ENCODE measurements at places on chromosomes 4 and X. TPM values are rescaled to one million over a fixed set of nuclear protein-coding genes. Genes with fewer than 3 reads are reported as not detected.

The ODAPH gene
- total RNA-seq: not detected

The MED28 gene
- total RNA-seq: 16.4 TPM

The SPANXN3 gene
- not detected for total RNA-seq

The FGB gene
- 10,403 TPM for total RNA-seq

- no peak overlapping the region for H3K4me3 ChIP-seq
- H3K4me1 ChIP-seq: no peaks in the 10 kb centered on the region
- H3K36me3 ChIP-seq: no peaks in the 10 kb centered on the region
- no peak overlapping the region for H3K27ac ChIP-seq
- H3K27me3 ChIP-seq: no peaks in the 10 kb centered on the region
These were observed 15.0 kb downstream of the UGT8 start for GRCh38 chr4:114613560-114613959.

DNA sequence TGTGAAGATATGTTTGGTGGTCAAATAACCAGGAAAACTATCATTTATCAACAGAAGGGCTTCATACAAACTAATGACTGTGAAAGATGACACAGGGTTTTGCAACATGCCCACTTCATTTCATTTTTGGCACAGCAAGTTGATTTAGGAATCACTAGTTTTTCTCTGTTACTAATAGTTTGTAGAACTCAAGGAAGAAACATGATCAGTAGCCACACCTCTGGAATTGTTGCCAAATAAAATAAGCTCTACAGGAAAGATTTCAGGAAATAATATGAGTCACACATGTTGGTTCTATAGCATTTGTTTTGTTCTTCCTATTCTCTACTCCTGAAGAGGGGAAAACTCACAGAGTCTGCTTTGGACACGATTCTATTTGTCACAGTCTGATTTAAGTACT lies 255.4 kb downstream of the TLL1 start:
- no peaks in the 10 kb centered on the region for H3K36me3 ChIP-seq
- no peaks in the 10 kb centered on the region for H3K27me3 ChIP-seq
- no peak overlapping the region for H3K27ac ChIP-seq

DNA sequence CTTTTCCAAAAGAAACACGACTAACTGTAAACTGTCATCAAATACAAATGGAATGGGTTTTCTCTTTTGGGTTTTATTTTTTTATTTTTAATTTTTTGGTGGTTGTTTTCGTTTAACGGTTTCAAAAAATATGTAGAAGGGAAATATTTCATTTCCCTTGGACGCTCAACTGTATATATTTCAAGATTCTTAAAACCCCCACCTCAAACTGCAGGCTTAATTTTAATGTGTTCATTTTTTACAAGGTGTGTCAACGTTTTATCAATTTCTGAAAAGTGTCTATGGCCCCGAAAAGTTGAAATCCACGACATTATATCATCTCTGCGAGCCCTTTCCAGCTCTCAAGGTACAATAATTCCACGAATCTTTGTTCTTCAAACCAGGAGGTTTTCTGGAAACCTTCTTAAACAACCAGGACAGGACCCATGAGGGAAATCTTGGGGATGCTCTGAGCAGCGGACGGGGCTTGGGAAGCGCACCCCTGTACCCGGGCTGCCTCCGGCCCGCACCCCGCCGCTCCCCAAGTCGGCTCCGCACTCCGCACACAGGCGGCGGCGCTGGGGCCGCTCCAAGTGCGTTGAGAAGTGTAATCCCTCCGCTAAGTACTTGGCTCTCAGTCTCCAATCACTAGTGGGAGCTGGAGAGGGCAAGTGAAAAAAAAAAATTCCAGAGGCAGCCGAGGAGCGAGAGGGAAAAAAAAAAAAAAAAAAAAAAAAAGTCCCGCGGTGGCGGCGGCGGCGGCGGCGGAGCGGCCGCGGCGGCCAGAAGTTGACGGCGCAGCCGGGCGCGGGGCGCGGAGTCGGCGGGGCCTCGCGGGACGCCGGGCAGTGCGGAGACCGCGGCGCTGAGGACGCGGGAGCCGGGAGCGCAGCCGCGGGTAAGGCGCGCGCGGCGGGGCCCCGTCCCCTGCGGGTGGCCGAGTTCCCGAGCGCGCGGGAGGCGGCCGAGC lies at the start of gene BMPR1B:
TSS of gene BMPR1B (plus strand) at position 764 of the 949 bp plus-strand sequence. CDS start 346,470 bp downstream, outside the sequence.
- peaks cover 4% of the 10 kb centered on the region for H3K4me1 ChIP-seq
- peaks cover 10% of the 10 kb centered on the region for H3K27me3 ChIP-seq

DNA sequence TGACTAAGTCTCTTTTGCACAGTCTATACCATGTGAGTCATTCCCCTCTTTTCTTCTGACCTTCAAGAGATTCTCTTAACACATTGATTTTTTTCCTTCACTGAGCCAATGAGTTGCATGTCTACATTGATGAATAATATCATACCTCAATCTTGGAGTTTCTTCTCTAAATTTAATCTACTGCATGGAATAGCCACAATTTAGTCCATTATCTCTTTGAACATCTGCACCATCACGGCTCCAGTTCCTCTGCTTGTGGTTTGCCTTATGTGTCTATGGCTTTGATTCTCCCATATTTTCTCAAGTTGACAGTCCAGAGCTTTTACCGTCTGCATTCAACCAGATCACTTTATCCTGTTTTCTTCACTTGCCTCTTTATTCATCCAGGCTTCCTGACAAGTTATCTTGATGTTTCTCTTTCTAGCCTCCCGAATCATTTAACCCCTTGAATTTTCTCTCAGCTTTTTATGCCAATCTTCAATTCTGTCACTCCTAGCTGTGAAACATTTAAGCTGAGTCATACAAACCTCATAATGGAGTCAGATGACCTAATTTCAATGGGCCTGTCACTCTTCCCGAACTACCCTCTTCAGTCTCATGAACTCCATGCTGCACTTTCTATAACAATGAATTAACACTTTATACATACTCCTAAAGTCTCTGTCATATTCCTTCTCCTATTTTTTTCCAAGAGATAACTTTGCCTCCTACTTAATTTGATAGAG lies 222.3 kb downstream of the CPE start:
- H3K27me3 ChIP-seq: no peaks in the 10 kb centered on the region
- H3K36me3 ChIP-seq: no peaks in the 10 kb centered on the region
- no peak overlapping the region for H3K27ac ChIP-seq
- no peak for DNase-seq
- H3K4me1 ChIP-seq: no peaks in the 10 kb centered on the region

DNA sequence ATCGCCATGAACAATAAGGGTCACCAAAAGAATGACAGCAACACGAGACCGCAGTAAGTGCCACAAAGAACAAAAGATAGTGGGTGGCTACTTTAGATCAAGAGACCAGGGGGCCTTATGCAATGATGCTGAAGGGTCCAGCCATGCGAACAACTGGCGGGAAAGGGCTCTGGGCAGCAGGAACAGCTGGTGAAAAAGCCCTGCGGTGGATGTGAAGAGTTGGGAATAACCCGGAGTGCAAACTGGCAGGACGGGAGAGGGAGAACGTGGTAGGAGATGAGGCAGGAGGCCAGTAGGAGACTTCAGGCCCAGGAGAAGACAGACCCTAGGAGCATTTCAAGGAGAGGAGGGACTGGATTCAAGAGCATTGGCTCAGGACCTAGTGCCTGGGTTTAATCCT lies 120.2 kb downstream of the AFAP1 start:
- H3K4me1 ChIP-seq: peaks cover 4% of the 10 kb centered on the region
- H3K27ac ChIP-seq: no peak overlapping the region
- DNase-seq: no peak

DNA sequence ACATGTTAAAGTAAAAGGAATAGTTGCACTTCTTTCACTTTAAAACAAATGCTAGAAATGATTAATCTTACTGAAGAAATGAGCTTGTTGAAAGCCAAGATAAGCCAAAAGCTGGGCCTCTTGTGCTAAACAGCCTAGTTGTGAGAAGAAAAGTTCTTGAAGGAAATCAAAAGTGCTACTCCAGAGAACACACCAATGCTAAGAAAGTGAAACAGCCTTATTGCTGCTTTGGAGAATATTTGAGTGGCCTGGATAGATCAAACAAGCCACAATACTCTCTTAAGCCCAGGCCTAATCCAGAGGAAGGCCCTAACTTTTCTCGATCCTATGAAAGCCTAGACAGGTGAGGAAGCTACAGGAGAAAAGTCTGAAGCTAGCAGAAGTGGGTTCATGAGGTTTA lies 967.9 kb upstream of the INTU start:
- H3K36me3 ChIP-seq: no peaks in the 10 kb centered on the region
- no peak for DNase-seq
- H3K27me3 ChIP-seq: no peaks in the 10 kb centered on the region
- H3K27ac ChIP-seq: no peak overlapping the region
- H3K4me1 ChIP-seq: no peaks in the 10 kb centered on the region

GRCh38 chr4:183255487-183255886 lies 64.6 kb downstream of the CLDN22 start:
- no peaks in the 10 kb centered on the region for H3K27me3 ChIP-seq
- no peak for DNase-seq
- H3K36me3 ChIP-seq: no peaks in the 10 kb centered on the region
- no peak overlapping the region for H3K4me3 ChIP-seq

DNA sequence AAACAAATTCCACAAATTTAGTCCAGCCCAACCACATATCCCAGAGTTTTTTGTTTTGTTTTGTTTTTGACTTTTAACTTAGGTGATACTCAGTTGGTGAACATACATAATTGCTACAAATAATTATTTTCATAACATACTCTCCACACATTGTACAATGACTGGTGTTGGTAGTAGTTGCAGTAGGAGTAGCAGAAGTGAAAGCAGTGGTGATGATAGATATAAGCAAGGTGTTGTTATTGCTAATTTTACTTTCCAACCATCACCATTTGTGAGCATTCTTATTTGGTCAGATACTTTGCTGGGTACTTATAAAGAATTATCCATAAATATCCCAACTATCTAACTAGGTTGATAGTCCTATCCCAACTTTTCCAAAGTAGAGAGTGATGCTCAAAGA lies 47.3 kb downstream of the ARHGAP24 start:
- no peaks in the 10 kb centered on the region for H3K27me3 ChIP-seq
- no peak overlapping the region for H3K27ac ChIP-seq
- no peaks in the 10 kb centered on the region for H3K4me1 ChIP-seq
- H3K4me3 ChIP-seq: no peak overlapping the region

- DNase-seq: no peak
- no peak overlapping the region for H3K27ac ChIP-seq
- no peaks in the 10 kb centered on the region for H3K27me3 ChIP-seq
- H3K4me3 ChIP-seq: no peak overlapping the region
These were observed 36.4 kb upstream of the GPR174 start for GRCh38 chrX:79107891-79108718.

- no peak overlapping the region for H3K27ac ChIP-seq
- H3K4me3 ChIP-seq: no peak overlapping the region
- no peaks in the 10 kb centered on the region for H3K27me3 ChIP-seq
- H3K4me1 ChIP-seq: no peaks in the 10 kb centered on the region
- no peaks in the 10 kb centered on the region for H3K36me3 ChIP-seq
These were observed 59.8 kb downstream of the PTCHD1 start for GRCh38 chrX:23394421-23394820.

DNA sequence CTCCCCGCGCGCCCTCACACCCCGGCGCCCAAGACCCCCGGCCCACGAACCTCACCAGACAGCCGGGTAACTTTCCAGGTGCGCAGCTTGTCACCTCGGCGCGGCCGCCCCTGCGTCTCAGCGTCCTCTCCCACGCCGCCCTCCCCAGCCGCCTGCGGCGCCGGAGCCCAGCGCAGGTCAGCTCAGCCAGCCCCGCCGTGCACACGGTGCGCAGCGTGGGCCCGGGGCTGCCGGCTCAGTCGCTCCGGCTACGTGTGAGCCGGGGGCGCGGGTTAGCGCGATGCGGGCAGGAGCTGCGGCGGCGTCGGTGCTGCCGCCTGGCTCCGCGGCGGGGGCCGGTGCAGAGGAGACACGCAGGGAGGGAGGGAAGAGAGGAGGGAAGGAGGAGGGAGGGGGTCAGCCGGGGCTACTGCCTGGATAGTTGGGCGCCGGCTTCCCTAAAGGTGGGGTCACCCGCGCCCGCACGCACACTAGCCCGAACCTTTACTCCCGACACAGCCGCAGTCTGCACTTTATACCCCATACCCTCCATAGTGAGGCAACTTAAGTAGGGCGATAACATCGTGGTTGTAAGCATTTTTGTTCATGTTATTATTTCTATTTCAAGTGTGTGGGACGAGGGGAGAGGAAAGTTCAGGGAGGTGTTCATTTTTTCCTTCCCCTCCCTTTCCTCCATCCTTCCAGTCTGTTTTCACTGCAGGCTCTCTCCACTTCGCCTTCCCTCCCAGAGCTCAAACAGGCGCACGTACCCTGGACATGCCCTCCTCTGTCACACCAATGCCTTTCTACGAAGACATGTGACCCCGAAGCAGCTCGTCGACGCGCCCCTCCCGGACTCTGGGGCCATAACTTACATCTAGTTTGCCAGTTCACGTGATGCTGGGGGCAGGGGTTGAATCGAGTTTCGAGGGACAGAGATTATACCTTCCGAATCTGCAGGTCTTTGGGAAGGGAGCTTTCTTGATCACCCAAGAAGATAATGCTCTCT lies at the start of gene PRKG2:
TSS of gene PRKG2 (minus strand) at position 342 of the 988 bp plus-strand sequence. CDS start 10,175 bp downstream, outside the sequence.
- H3K4me1 ChIP-seq: no peaks in the 10 kb centered on the region
- H3K4me3 ChIP-seq: no peak within 1 kb of the TSS
- no peak within 1 kb of the TSS for H3K27ac ChIP-seq
- no peaks in the 10 kb centered on the region for H3K36me3 ChIP-seq

DNA sequence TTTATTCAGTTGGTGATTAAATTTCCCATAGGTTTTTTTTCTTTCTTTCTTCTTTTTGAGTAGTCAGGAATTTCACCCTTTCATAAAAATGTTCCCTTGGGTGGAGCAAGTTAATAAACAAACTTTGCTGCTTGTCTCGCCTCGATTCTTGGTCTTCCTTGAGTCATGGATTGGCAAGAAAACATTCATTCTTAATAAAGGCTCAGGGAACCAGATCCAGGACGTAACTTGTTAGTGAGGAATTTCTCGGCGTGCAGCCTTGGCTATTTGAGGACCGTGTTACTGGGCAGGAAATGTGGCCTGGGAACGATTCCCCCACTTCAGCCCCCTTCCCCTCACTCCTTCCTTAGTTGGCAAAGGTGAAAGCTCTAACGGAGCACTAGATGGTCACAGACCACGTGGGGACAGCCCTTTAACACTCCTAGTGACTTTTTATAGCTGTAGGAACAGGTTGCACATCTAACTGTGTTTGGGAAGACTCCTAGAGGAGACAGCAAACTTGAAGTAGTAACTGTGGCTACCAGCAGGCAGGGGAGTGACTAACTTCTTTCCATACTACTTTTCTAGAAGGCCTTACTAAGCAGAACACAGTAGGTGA lies 106.8 kb downstream of the UCHL1 start:
- no peak overlapping the region for H3K27ac ChIP-seq
- no peak for DNase-seq
- H3K36me3 ChIP-seq: no peaks in the 10 kb centered on the region
- H3K4me3 ChIP-seq: no peak overlapping the region
- no peaks in the 10 kb centered on the region for H3K27me3 ChIP-seq

- H3K4me3 ChIP-seq: no peak overlapping the region
- H3K27me3 ChIP-seq: no peaks in the 10 kb centered on the region
- H3K27ac ChIP-seq: no peak overlapping the region
- H3K36me3 ChIP-seq: no peaks in the 10 kb centered on the region
These were observed 106.3 kb downstream of the GC start for GRCh38 chr4:71677568-71677967.

GRCh38 chr4:144621681-144622080 lies 24.3 kb upstream of the HHIP start:
- no peak overlapping the region for H3K27ac ChIP-seq
- H3K4me3 ChIP-seq: no peak overlapping the region
- DNase-seq: no peak
- no peaks in the 10 kb centered on the region for H3K36me3 ChIP-seq
- H3K27me3 ChIP-seq: no peaks in the 10 kb centered on the region
